NT2/D1 (cell line): ENCODE measurements at places on chromosomes 7 and 10.
A peak's percentile ranks its signal among the peaks of the same experiment; 100 is the strongest.

- DNase-seq = no peak
Measured at GRCh38 chr10:61923210-61923949, 21.9 kb downstream of the ARID5B start.

GRCh38 chr7:100694098-100694745 lies at the start of gene GIGYF1:
Gene GIGYF1 (minus strand): TSS chr7:100694250. CDS start chr7:100688238, 6,012 bp downstream.
- DNase-seq = no peak

GRCh38 chr10:98012644-98013043 lies 17.8 kb downstream of the CRTAC1 start:
- no peak for DNase-seq

- no peak for DNase-seq
Measured at GRCh38 chr10:614790-615582, 74.5 kb downstream of the DIP2C start.

- DNase-seq = peak; percentile 20
Measured at GRCh38 chr7:145732521-145732920, 384.1 kb upstream of the CNTNAP2 start.

DNA sequence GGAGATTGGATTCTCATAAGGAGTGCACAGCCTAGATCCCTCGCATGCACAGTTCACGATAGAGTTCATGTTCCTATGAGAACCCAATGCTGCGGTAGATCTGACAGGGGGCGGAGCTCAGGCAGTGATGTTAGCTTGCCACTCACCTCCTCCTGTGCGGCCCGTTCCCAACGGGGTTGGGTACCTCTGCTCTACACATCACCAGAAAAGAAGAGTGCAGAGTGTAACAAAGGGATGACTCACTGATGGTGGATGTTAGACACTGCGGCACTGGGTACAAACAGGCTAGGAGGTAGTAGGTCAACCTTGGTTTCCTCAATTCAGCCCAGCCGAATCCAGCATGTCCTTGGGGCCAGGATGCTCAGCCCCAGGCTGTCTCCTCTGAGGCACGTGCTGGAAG lies 66.8 kb upstream of the CHST15 start:
- DNase-seq = no peak

- DNase-seq = no peak
Measured at GRCh38 chr10:129938460-129938859, 25.6 kb downstream of the EBF3 start.

GRCh38 chr10:93815304-93816096 lies 57.8 kb downstream of the LGI1 start:
- DNase-seq = peak; percentile 33

DNA sequence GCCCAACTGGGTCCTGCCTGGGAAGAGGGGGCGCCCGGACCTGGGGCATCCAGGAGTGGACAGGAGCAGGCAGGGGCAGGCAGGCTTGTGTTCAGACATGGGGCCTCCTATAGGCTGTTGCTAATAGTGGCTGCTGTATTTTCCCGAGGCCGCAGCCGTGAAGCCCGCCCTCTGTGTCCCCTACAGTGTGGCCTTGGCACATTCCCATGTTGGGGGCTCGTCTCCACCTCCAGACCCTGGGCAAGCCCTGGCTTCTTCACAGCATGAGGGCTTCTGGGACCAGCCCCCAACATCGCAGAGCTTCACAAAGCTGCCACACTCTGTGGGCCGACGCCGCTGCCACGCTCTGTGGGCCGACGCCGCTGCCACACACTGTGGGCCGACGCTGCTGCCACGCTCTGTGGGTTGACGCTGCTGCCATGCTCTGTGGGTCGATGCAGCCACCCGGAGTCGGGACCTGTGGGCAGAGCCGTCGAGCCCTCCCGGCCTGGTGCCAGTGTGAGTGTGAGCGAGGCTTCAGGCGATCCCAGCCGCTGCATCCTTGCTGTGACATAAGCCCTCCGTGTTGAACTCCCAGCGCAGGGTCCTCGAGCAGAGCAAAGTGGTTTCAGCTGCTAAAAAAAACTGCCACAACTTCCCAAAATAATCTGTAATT lies 109.0 kb downstream of the INPP5A start:
- no peak for DNase-seq

GRCh38 chr7:46352004-46352954 lies 431.2 kb upstream of the IGFBP3 start:
- peak; percentile 80 for DNase-seq

GRCh38 chr7:134919240-134919641 lies 67.1 kb upstream of the AGBL3 start:
- no peak for DNase-seq

DNA sequence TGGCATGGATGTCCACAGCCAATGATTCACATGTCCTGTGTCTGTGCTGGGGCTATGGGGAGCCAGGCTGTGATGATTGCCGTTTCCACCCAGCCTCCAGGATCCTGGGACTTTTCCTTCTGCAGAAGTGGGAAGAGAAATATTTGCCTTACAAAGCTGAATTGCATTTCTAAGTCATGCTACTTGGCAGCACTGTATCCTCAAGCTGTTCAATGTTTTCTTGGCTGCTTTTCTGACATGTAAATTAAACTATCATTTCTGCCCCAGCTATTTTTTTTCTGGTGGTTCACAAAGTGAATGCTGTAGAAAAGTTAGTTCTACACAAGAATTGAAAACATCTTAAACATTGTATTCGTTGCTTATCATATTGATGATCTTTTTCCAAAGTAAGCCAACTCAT lies 51.9 kb upstream of the TCERG1L start:
- DNase-seq = no peak

DNA sequence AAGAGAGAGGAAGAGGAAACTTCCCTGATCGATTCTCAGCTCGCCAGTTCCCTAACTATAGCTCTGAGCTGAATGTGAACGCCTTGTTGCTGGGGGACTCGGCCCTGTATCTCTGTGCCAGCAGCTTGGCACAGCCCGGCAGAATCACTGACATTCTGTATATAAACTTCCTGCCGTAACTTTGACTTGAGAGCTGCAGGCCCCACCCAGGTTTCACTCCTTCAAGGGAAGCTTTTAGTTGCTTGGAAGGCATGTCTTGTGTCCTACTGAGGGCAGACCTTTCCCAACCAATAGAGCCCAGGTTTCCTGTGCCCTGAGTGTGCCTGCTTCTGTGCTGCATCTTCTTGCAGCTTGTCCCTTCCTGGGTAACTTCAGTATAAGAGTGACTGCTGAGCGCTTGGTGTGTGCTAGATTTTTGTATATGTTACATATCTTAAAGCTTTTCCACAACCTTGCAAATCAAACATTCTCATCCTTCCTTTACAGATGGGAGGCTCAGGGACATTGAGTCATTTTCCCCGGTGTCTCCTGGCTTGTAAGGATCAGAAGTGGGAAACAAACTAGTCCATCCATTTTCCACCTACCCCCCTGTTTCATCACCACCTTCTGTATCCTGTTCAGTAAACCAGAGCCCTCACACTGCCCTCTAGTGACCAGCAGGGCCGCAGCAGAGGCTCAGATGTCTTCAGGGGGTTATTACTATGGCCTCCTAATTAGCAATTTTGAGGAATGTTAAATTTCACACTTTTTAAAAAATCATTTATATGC lies 225.2 kb upstream of the PRSS58 start:
- DNase-seq = peak; percentile 35

- no peak for DNase-seq
Measured at GRCh38 chr7:24323961-24324480, 40.0 kb downstream of the NPY start.

GRCh38 chr7:104862719-104863118 lies 151.3 kb upstream of the KMT2E start:
- DNase-seq = no peak

GRCh38 chr7:16881844-16882243 lies at the start of gene AGR3:
Gene AGR3 (minus strand): TSS chr7:16881983. CDS start chr7:16878618, 3,365 bp downstream.
- DNase-seq = no peak
